T-helper 1 cell (primary cell): ENCODE measurements at places on chromosomes 3 and 15.

DNA sequence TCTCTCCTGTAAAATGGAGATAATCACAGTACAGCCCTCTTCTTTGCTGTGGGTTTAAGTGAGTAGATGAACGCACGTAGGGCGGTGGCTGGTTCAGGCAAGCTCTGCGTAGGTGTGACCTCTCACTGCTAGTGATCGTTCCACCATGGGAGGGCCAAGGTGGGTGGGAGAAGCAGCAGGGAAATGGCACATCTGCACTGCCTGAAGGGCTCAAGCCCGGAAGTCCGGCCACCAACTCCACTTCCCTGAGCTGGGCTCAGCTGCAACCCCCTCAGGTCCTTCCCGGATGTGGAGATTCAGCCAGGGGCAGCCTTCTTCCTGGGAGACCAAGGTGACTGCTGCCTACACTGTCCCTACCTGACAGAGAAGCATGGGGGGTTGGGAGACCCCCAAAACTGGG lies 102.9 kb downstream of the ADCY5 start:
- no peak for DNase-seq

DNA sequence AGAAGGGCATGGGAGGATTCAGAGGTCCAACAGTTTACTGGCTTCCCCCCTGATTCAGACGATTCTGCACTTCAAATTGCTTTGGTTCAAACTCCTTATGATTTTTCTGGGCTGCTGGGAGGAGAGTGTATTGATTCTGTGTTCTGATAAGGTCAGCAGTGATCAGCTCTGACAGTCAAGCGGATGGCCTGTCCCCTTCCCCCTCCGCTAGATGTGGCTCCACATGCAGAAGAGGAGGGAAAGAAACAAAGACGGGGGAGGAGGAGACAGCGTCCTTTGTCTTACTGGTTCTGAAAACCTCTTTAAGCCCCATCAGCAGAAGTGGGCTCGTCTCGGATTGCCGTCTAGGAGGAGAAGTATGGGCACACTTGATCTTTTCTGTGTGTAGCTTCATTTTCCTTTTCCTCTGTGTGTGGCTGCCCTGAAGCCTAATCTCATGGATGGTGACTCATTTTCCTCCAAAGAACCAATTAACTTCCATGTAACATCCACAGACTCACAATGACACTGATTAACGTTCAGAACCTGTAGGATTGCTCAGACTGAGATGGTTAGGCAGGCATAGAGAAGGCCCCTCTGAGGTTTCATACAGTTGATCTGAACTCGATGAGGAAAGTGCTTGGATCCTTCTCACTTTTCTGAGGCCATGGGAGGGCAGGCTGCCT lies 162.4 kb upstream of the PPP2R3A start:
- DNase-seq, result no peak

DNA sequence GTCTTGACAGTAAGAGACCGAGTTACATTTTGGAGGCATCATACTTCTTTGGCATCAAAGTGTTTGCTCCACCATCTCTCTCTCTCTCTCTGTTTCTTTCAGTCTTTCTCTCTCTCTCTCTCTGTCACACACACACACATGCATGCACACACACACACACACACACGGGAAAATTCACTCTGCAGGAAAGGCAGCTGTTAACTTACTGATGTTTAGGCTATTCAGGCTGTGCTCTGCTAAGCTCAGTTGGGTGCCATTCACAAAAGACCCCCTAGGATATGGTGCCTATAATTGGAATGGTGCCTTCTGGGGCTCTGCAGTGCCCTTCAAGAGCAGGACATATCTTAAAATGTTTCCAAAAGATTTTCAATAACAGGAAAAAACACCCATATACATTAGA lies 78.2 kb downstream of the KCNH8 start:
- DNase-seq, result no peak

- DNase-seq, result no peak
Measured at GRCh38 chr3:126508564-126508964, 9.0 kb downstream of the UROC1 start.

DNA sequence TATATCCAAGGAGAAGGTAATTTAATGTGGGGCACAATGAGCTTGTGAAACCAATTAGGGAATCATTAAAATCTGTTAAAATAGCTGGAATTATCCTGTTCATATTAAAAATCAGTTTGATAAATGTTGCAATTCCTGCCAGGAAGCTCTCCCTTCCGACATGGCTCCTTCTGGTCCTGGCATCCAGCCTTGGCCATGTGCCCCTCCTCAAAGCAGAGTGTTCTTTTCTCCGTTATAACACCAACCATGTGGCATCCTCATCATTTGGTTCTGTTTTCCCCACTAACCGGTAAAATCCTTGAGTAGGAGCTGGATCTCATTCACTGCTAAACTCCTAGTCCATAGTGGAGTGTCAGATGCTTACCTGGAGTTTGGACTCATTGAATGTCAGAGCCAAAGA lies 127.2 kb downstream of the ARNT2 start:
- DNase-seq, result no peak

GRCh38 chr3:62529230-62529629 lies 155.9 kb upstream of the FEZF2 start:
- DNase-seq, result no peak

DNA sequence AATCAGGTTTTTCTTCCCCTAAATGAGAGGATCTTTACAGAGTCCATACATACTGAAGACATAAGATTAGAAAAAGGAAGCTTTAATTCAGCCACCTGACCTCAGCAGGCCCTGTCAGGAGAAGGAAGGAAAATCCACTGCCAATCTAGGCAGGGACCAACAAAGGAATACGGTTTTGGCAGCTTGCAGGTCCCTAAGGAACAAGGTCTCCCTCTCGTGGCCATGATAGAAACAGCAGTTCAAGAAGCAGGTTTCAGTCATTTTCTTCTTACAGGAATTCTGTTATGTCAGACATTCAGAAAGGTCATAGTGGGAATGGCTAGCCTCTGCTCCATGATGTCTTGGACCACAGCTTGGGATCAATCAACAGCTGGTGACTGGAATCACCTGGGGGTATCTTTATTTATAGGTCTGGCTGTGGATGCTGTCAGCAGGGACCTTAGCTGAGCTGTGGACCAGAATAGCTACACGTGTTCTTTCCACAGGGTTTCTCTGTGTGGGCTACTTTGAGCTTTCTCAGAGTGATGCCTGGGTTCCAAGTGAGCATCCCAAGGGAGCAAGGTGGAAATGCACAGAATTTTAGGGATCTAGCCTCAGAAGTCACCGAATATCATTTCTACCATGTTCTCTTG lies 9.4 kb upstream of the CMSS1 start:
- peak; percentile 29 for DNase-seq
